ENCODE measurements at places on chromosomes 3 and 15.

DNA sequence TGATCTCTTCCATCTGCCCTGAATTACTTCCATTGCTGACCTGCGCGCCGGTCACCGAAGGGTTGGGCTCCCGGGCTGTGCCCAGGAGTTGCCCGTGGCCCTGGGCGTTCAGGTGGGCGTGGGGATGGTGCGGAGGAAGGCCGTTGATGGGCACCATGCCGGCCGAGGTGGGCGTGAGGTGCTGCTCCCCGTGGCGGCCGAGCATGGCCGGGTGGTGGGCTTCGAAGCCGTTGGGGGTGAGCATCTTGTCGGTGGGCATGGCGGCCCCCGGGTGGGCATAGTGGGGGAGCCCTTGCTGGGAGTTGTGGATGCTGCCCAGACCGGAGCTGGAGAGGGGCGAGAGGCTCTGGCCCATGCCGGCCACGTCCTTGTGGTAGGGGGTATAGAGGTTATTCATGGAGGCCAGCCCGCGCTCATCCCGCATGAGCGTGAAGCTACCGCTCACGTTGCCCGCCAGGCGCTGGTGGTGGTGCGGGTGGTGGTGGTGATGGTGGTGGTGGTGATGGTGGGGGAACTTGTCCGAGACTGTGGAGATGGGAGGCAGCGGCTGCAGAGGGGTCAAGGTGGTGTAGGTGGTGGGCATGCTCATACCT lies 1.0 kb downstream of the ONECUT1 start:
- DNase-seq = no peak

GRCh38 chr3:134885877-134886621 lies 91.0 kb downstream of the EPHB1 start:
- no peak for DNase-seq

DNA sequence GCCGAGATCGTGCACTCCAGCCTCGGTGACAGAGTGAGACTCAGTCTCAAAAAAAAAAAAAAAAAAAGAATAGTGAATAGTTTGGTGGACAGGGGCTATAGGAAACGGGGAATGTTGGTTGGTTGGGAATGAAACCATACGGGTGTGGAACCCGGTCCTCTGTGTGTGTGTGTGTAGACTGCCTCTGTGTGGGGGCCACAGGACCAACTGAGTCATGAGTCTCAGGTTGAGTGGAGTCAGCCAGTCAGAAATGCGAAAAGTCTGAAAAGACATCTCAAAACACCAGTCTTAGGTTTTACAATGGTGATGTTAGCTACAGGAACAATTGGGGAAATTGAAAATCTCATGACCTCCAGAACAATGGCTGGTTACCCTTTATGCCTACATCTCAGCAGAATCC lies 44.5 kb downstream of the ZDHHC19 start:
- DNase-seq = no peak

DNA sequence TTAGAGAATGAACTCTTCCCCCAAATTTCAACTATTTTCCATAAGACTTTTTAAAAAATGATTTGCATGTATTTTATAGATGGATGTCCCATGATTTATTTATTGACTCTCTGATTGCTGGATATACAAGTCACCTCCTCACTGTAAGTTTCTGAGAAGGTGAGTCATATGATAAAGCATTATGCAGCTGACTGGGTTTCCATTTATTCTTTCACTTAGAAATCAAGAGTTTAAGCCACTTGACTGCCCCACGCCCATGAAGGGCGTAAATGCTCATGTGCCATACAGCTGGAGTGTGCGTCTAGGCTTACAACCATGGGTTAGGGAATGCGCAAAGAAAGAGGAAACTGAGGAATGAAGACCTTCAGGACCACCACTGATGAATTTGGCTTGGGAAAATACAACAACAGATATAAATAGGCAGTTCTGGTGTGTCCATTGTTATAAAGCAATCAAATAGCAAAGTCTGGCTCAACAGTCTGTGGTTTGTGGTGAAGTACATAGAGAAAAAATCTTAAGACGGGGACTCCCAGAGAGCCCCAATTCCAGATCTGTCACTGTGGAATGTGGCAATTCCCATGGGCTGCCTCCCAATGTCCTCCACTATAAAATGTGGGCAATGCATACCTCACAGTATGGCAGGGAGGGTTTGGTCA lies 20.3 kb downstream of the SLCO2A1 start:
- DNase-seq = no peak

DNA sequence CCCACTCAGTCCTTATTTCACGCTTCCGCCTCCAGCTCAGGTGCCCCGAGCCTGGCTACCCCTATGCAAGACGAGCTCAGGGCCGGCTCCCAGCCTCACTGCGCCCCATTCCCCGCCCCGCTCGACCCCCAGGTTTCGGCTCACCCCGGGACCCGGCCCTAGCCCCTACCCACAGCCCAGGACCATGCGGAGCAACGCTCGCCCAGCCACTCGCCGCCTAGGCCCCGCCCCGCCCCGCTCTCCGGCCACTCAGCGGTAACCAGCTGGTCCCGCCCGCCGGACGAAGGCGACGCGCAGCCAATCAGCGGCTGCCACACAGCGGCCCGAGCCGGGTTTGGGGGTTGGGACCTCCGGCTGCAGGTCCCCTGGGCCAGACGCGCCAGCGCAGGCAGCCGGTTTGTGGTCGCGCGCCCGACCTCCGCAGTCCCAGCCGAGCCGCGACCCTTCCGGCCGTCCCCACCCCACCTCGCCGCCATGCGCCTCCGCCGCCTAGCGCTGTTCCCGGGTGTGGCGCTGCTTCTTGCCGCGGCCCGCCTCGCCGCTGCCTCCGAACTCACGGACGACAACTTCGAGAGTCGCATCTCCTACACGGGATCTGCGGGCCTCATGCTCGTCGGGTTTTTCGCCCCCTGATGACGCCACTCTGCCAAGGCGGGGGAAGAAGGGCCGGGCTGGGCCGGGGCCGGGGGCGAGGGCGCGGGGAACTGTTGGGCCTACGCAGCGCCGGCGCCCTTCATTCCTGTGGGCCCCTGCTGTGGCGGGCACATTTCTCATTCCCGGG lies at the start of gene CATSPER2:
Gene CATSPER2, minus strand, starts transcription at position 196 of the 781 bp plus-strand sequence. CDS start 783 bp downstream, outside the sequence.
- DNase-seq = no peak

DNA sequence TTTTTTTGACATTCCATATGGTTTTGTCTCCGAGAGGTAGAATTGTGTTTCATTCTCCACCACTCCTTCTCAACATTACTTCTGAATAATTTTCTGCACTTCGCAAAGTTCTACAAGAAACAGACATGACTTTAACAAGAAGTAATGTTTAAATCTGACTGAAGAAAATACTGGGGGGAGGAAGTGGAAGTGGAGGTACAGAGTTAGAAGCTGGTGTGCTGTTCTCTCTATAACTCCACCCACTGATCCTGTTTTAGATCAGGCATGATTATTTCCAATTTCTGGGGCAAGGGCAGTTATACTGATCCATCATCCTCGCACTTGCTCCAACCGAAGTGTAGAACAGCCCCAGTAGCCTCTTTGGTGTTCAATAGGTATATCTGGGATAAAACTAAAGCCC lies 9.2 kb upstream of the MCCC1 start:
- no peak for DNase-seq

DNA sequence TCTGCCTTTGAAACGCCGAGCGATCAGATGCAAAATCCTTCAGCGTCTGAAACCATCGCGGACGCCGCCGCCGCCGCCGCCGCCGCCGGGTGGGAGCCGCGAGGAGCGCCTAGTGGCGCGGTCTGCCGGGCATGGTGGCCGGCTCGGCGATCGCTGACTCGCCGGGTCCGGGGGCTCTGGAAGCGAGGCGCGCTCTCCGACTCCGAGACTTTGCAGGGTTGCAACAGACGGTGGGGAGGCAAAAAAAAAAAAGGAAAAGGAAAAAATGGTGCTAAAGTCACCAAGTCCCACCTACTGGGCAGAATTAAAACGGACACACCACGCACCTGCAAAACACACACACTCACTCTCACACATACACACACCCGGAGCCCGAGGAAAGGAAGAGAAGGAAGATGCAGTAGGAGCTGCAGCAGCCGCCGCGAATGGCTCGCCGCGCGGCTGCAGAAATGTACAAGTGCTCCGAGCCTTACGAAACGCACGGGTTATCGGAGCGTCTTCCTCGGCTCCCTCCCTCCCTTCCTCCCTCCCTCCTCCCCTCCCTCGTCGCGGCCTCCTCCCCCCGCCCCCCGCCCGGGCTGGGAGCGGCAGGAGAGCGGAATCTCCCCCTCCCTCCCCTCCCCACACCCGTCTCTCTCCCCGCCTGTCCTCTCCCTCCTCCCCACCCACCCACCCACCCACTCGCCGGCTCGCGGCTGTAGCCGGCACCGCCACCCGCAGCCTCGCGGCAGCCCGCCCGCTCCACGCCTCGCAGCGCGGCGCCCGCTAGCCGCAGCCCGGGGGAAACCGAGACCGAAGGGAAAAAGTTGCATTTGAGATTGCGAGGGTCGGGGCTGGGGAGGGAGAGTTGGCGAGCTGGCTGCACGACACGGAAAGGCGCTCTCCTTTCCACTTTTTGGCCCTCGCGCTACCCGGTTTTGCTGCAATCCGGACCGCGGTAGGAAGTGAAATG lies at the start of gene NTRK3:
Gene NTRK3, minus strand, starts transcription at position 461 of the 952 bp plus-strand sequence. CDS start 586 bp downstream, outside the sequence.
- DNase-seq = no peak

GRCh38 chr15:24955531-24955921 lies 739 bp downstream of the SNRPN start:
- DNase-seq = no peak

GRCh38 chr3:63705092-63705645 lies 52.7 kb downstream of the SNTN start:
- no peak for DNase-seq

DNA sequence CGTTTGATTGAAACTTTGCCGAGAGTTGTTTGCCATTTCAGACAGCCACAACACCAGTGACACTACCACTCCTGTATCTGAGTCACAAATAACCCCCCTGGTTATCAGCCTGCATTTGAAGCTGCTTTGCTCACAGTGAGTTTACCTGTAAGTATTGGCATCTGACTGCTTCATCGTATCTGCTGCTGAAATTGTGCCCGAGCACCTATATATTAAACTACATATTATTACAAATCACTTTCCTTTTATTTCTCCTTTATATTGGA lies 39.2 kb upstream of the SPSB4 start:
- DNase-seq = peak; percentile 7

- no peak for DNase-seq
Measured at GRCh38 chr3:167928381-167928780, 167.3 kb downstream of the GOLIM4 start.

GRCh38 chr3:44948239-44948638 lies 27.7 kb downstream of the ZDHHC3 start:
- DNase-seq = no peak

- DNase-seq = no peak
Measured at GRCh38 chr3:2921452-2921851, 188.7 kb downstream of the IL5RA start.

GRCh38 chr15:98941595-98942255 lies 65.9 kb downstream of the PGPEP1L start:
- DNase-seq = no peak

DNA sequence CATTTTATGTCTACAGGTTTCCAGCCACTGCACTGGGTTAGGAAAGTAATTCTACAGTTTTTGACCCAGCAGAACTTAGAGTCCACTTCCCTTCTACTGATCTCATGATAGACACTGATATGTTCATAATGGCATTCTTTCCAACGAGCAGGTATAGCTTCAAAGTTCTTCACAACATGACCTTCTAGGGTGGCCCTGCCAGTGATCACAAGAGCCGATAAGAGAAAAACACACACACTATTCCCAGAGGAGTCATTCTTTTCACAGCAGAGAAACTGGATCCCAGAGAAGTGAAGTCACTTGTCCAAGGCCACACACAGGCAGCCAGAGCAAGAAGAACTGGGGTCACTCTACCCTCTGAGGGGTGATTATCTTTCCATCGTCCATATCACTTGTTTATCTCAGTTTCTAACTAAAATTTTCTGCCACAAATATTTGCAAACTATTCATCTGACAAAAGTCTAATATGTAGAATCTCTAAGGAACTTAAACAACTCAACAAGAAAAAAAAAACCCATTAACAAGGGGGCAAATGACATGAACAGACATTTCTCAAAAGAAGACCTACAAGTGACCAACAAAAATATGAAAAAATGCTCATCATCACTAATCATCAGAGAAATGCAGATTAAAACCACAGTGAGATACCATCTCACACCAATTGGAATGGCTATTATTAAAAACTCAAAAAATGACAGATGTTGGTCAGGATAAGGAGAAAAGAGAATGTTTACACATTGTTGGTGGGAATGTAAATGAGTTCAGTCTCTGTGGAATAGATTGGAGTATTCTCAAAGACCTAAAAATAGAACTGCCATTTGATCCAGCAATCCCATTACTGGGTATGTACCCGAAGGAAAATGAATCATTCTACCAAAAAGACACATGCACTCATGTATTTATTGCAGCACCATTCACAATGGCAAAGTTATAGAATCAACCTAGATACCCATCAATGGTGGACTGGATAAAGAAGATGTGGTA lies 31.5 kb downstream of the SPTSSB start:
- DNase-seq = no peak

GRCh38 chr15:88717382-88718031 lies 78.7 kb downstream of the ISG20 start:
- no peak for DNase-seq

DNA sequence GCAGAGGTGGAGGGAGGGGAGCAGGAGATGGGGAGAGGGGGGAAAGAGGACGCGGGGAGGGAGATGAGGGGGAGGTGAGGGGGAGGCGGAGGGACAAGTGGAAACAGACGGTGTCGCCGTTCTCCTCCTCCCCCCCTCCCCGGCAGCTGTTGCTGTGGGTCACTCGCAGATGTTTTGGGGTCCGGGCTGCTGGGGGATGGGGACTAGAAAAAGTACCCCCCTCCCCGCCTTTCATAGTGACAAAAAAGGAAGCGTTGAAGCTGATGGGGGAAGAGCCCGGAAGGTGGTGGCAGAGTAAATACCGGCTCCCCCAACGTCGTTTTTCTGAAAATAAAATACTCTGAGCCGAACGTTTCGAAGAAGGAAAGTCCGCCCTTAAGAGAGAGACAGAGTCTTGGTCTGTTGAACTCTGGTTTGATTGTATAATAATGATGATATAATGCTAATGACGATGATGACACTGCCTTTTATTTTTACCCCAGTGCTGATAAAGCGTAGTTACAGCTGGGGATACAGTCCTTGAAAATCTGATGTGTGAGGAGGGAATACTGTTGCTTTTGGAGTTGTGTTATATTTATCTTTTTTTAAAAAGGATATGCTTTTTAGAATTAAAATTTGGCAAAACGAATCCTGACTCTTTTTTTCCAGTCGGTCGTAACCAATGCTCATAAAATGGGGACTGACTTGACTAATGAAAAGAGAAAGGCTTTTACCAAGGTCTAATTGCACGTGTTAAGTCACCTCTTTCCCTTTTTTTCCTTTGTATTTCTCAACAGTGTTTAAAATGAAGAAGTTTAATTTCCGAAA lies 993 bp downstream of the STXBP5L start:
- DNase-seq = no peak

- no peak for DNase-seq
Measured at GRCh38 chr3:24674261-24674660, 179.6 kb upstream of the THRB start.

DNA sequence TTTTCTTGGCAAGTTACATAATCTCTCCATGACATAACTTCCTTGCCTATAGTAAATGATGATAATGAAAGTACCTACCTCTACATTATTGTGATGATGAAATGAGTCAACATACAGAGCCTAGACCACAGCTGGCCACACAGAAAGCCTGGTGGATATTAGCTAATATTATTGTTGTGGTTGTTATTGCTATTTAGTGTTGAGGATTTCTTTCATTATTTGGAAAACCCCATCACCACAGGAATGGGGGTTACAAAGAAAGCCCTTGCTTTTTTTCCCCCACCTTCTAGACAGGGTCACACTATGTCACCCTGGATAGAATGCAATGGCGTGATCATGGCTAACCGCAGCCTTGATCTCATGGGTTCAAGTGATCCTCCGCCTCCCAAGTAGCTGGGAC lies 125.0 kb downstream of the PDZRN3 start:
- DNase-seq = no peak
